HTR-8/SVneo (cell line): ENCODE measurements at places on chromosomes 5 and 9.

- no peak for DNase-seq
These were observed 186.8 kb downstream of the ACTL7B start for GRCh38 chr9:108668938-108669335.

DNA sequence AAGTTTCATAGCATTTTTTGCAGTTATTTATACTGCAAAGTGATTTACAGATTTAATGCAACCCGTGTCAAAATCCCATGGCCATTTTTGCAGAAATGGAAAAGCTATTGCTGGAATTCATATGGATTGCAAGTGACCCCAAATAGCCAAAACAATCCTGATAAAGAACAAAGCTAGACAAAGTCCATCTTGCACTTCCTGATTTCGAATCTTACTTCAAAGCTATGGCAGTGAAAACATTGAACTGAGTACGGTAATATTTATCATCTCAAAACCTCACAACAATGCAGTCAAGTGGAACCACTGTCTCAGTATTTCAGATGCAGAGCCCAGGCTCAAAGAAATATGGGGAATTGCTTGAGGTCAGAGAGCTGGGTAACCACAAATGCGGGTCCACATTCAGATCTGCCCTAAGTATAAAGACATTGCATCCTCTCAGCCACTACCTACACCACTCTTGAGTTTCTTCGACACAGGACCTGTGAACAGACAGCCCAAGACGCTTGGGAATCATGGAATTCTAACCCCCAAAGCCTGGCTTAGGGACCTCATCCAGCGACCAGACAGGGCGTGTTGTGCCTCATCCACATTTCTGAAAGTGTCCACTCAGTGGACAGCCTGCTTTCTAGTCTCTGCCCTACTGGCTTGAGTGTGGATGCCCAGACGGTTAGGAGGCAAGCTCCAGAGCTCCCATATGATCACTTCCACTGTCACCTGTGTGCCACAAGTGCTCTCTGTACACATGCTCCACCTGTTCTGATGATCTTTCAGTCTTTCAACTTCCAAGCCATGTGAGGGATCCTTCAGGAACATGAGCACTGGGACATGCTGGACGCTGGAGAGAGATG lies 39.3 kb upstream of the KCNIP1 start:
- DNase-seq: no peak

GRCh38 chr9:80954521-80954920 lies 734.8 kb downstream of the TLE1 start:
- DNase-seq: no peak

GRCh38 chr5:41412496-41412895 lies 97.9 kb downstream of the PLCXD3 start:
- DNase-seq: no peak

GRCh38 chr5:67301285-67301903 lies 104.8 kb upstream of the CD180 start:
- DNase-seq: peak; percentile 32

DNA sequence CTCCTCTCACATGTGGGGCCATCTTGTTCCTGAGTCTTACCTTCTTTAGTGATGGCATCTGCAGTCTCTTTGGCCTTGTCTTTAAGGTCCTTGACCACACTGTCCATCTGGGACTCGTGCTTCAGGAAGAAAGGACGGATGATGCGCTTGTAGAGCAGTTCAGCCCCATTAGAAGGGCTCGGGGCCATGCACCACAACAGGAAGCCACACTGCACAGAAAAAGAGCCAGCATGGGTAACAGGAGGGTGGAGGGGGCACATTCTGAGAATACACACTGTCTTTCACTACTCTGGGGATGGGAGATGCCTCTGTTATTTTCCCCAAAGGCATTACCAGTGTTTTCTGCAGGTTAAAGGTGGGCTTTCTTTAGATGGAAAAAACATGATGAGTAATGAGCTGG lies 25.9 kb downstream of the SRP19 start:
- DNase-seq: no peak

GRCh38 chr5:106097340-106097739 lies 1573.4 kb downstream of the EFNA5 start:
- no peak for DNase-seq

- DNase-seq: no peak
These were observed 139.4 kb downstream of the GAPVD1 start for GRCh38 chr9:125400725-125401716.

DNA sequence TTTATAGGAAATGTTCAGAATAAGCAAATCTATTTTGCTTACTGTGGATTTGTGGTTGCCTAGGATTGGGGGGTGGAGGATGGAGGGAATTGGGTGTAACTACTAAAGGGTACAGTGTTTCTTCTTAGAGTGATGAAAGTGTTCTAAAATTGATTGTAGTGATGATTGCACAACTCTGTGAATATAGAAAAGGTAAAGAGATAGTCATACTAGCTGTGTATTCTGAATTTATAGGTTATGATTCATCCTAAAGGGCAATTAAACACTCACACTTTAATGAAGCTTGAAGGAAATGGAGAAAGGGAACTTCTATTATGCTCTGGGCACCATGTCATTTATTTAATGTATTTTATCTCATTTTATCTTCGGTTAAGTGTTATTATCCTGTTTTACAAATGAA lies 9.9 kb downstream of the TXNDC8 start:
- DNase-seq: no peak

DNA sequence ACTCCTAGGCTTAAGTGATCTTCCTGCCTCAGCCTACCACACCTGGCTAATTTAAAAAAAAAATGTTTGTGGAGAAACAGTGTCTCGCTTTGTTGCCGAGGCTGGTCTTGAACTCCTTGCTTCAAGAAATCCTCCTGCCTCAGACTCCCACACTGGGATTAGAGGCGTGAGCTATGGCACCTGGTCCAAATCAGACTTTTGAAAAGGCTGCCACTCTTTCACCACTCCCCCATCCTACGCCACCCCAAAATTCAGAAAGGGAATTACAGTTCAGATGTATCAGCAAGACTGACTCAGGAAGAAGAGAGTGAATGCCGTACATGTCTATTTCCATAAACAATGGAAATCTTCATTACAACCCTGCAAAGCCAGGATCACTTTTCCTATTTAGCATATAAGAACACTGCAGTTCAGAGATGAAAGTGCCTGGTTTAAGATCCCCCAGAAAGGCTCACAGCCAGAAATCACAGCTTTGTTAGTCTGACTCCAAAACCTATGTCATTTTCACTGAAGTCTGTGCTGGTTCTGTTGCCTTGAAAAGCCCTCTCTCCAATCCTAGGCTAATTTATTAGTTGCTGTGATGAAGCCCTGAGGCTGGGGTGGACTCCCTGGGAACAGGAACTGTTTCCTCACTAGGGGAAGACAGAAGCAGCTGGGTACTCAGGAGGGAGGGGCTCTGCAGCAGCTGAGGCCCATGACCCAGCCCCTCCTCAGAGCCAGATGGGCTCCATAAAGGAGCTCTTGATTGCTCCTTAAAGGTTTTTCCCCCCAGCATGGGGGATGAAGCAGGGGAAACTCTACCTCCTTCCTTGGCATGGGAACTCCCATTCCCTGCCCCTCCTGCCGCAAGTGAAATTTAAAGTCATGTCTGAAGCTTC lies 3.1 kb downstream of the FBLL1 start:
- DNase-seq: no peak

- no peak for DNase-seq
These were observed 187.1 kb downstream of the SPOCK1 start for GRCh38 chr5:137312011-137312410.

GRCh38 chr5:40557501-40557900 lies 122.2 kb upstream of the PTGER4 start:
- DNase-seq: no peak

DNA sequence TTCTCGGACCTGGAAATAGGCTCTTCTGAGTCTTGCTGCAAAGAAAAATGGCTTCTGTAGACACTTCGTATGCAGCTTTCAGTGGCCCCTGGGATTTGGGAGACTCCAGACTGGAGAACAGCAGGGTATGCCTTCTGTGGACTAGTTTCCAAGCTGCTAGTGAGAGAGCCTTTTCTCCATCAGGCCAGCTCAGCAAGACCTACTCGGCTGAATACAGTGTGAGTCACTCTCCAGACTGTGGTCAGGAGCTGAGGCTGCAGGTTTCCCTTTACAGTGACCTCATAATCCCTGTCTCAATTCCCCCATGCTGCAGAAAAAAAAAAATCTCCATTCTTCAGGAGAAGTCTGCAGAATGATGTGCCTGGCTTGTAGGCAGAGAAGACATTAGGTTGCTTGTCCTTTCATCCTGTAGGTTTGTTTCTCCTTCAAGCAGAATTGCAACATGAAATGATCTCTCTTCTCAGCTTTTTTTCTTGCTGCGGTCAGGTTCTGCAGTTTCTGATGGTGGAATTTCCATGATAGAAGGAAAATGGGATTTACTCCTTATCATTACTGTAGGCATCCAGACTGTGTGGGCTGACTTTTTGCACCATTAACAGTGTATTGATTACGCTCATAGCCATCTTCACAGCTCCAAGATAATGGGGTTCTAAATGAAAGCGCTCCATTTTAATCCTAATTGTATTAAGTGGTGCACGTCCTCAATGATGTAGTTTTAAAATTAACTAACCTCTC lies 78.3 kb upstream of the TNFSF8 start:
- peak; percentile 45 for DNase-seq

- no peak for DNase-seq
These were observed 880.9 kb upstream of the SEMA6A start for GRCh38 chr5:117455236-117456233.

DNA sequence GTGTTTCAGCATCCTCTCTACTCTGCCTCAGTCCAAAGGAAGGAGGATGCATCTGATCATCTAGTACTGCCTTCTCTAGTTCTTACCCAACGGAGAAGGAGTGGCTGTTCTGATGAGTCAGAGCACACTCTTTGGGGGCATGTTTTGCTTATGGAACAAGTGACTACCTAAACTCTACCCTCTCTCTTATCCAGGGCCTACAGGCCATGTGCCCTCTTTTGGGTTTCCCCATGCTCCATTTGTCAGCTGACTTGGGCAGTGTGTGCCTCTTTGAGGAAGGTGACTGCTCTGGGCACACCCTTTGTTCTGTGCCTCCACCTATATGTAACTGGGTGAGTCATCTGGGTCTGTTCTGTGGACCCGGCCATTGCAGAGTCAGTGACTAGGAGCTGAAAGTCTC lies 89.6 kb upstream of the BNC2 start:
- no peak for DNase-seq

GRCh38 chr9:33151007-33151557 lies 16.1 kb downstream of the B4GALT1 start:
- DNase-seq: no peak

GRCh38 chr5:74020503-74020902 lies 394.5 kb downstream of the ARHGEF28 start:
- no peak for DNase-seq

DNA sequence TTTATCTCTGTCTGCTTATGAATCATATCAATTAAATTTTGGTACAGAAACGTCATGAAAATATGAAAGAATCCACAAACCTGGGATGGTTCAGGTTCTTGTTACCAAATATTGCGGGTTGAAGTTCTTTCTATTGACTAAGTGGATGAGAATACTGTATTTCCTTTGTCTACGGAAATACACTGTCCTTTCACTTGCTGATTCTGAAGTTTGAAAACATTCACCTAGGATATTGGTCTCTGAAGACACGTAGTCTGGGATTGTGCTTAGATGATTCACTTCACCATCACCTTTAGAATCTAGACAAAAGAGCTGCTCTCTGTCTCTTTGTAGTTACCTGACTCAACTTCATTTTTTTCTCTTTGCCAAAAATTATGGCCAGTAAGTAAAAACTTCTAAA lies 222.4 kb downstream of the FBN2 start:
- DNase-seq: no peak

- DNase-seq: peak; percentile 45
These were observed 5.0 kb downstream of the PPARGC1B start for GRCh38 chr5:149735066-149735465.

DNA sequence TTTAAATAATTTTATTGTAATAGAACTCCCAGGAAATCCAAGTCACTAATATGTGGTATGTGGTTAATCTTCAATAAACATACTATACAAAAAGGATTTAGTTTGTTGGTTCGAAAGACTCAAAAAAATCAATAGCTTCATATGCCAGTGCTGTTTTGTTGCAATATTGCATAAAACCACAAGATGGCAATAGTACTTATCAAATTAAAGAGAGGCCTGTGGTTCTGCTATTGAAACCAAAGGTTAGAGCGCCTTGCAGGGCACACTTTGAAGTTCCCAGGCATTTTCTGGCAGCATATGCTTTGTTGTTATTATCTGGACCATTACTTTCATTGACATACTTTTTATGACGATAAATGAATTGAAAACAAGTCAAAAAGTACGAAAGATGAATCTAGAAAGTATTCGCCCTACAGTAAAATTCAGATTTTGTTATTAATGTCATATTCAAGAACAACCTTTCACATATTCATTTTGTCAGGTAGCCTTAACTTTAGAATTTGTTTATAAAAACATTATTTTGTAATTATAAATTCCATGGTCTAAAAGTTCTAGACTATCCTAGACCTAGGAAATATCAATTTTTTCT lies 316.3 kb downstream of the MCTP1 start:
- DNase-seq: peak; percentile 30

DNA sequence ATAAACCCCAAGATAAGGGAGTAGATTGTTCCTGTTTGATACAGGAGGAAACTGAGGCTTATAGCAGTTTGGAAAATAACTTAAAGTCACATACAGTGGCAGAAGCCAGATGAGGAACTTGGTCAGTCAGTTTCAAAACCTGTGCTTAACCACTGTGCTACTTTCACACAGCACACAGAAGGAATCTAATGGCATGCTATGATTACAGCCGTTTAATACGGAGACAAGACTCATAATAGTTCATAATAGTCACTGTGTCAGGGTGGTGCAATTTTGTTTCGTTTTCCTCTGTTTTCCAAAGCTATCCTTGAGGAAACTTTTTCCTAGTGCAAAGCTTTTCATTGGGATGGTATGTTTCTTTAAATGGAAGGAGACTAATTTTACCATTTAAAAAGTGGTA lies 112.3 kb downstream of the GCNT1 start:
- DNase-seq: no peak

GRCh38 chr5:130287438-130287837 lies 383.2 kb downstream of the CHSY3 start:
- no peak for DNase-seq

GRCh38 chr5:43730832-43731342 lies 127.9 kb downstream of the NNT start:
- DNase-seq: no peak

GRCh38 chr9:125942125-125942524 lies 195.0 kb downstream of the PBX3 start:
- no peak for DNase-seq
